ENCODE measurements at places on chromosomes 2 and 18. TPM values are rescaled to one million over a fixed set of nuclear protein-coding genes. Genes with fewer than 3 reads are reported as not detected.

The UGT1A10 gene
- 54.9 TPM for total RNA-seq

The FAP gene
- total RNA-seq = not detected

DNA sequence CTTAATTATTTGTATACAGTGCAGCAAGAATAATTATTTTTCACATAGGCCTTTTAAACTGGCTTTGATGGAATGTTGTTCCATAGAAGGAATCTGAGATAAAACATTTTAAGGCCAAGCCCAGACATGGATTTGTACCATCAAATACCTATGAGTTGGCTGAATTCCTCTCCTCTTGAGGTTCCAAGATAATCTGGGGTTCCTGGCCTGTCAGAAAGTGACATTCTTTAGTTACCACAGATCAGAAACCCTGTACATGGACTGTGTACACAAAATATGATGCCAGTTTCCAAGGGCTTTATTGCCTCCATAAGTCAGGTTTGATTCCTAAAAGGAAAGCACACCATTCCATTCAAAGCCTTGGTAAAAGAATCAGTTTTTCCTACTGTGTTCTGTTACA is 1256.7 kb upstream of the NRXN1 start:
- no peak for DNase-seq

The CAPN13 gene
- total RNA-seq = 83.3 TPM

- DNase-seq = no peak
Measured at GRCh38 chr2:238382381-238382781, 44.3 kb upstream of the ASB1 start.

DNA sequence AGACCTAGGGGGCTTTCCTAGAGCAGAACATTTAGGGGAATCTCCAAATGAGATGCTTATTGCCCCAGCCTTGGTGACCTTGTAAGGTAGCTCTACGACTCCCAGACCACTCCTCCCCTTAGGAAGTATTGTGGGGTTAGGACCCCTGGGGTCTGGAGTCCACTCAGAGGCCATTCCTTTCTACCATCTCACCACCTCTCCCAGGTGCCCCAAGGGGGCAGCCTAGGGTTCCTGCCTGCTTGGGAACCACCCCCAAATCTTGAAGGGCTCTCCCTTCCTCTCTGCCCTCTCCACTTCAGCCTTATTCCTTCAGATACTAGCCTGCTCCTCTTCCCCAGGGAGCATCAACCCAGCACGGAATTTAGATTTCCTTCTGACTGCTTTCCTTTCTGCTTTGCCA is 17.5 kb upstream of the EXOC6B start:
- DNase-seq = no peak

DNA sequence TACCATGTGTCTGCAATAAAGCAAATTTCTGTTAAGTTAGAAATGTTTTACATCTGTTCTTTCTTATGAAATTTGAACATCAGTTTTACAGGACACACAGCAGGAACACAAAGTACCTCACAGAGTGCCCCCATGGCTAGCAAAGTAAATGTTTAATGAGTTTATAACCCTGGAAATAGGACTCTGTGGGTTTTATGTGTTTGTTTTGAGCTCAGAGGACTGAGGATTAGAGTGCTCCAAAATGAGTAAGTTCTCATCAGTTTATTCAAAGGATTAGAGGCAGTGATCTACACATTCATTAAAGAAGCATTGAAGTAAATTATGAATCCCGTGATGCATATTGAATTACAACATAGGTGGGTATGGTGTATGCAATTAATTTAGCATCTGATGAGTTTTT is 281.8 kb downstream of the GULP1 start:
- no peak for DNase-seq

DNA sequence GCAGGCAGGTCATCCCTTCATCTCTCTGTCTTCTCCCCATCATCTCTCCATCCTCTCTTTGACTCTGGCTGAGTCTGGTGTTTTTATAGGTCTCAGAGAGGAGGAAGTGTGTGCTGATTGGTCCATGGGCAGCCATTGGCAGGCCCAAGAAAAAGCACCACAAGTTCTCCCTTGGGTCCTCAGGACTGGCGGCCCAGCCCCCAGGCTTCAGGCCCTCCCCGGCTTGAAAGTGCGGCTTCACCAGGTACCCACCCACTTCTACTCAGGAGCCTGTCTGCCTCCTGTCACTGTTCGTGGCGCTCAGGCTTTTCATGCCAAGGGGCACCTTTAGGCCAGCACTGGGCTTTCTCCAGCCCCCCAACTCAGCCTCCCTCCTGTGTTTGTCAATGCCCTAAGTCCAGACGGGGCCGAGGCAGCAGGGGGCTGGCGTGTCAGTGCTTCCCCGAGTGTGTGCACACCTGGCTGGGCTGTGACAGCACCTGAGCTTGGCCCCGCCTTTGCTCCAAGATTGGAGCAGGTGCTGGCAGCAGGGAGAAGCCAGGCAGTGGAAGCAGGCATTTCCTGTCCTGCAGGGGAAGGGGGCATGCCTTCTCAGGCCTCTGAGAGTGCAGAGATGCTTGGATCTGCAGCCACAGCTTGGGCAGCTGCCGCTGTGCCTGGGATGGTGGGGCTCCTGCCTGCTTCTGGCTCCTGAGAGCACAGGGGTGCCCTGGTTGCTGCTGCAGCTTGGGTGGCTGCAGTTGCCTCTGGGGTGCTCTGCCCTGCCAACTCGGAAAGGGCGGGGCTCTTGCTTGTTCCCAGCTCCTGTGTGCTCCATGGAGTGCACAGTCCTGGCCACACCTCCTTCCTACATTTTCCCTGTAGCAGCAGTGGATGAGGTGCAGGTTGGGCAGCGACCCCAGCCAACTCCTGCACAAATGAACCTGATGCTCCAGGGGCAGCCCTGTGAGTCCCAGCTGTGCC is 34.1 kb downstream of the FBXO48 start:
- no peak for DNase-seq

The GCG gene
- total RNA-seq = not detected

The C2orf78 gene
- total RNA-seq = not detected

The LCLAT1 gene
- 10.9 TPM for total RNA-seq

GRCh38 chr2:82811946-82812345 is 1647.1 kb downstream of the SUCLG1 start:
- DNase-seq = no peak

DNA sequence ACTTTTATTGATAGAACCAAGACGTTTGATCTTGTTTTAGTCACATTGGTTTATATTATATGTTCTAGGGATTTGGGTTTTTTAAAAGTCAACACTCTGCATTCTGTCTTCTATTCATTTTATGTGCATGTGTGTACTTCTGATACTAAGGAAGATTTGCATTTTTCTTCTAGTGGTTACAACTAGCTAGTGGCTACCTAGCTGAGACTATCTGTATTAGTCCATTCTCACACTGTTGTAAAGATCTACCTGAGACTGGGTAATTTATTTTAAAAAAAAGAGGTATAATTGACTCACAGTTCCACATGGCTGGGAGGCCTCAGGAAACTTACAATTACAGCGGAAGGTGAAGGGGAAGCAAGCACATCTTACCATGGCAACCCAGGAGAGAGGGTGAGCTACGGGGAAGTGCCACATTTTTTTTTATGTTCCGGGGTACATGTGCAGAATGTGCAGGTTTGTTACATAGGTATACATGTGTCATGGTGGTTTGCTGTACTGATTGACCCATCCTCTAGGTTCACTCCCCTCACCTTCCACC is 69.9 kb downstream of the SP100 start:
- no peak for DNase-seq

GRCh38 chr2:28206762-28207161 is 185.9 kb upstream of the FOSL2 start:
- no peak for DNase-seq

DNA sequence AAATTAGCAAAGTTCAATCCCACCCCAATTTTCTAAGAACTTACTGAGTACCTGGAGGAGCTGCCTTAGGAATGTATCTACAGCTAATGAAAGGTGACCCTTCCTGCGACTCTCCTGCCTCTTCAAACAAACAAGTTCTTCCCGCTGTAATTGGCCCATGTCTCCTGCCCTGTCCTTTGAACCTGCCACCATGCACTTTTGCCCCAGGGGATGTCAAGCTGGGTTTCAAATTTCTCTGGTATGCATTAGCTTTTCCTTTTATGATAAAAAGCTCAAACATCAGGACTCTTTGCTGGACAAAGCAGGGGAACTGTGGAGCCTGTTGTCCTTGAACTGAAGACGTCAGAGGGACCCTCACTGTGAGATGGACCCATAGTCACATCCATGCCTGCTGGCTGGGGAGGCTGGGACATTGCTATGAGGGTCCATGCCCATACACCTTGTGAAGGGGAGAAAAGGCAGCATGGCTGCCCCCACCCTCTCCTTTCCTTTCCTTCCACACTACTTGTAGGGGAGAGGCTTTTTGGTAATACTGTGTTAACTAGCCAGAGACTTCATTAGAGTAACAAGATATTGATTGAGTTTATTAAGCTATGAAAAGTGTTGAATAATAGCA is 210.7 kb upstream of the COPS8 start:
- DNase-seq = no peak

GRCh38 chr2:168993538-168993937 is 37.6 kb downstream of the ABCB11 start:
- DNase-seq = no peak

The MERTK gene
- total RNA-seq = 10.8 TPM

- DNase-seq = no peak
Measured at GRCh38 chr2:72846171-72847095, 20.6 kb upstream of the EXOC6B start.

The C2orf81 gene
- total RNA-seq = 0.82 TPM

DNA sequence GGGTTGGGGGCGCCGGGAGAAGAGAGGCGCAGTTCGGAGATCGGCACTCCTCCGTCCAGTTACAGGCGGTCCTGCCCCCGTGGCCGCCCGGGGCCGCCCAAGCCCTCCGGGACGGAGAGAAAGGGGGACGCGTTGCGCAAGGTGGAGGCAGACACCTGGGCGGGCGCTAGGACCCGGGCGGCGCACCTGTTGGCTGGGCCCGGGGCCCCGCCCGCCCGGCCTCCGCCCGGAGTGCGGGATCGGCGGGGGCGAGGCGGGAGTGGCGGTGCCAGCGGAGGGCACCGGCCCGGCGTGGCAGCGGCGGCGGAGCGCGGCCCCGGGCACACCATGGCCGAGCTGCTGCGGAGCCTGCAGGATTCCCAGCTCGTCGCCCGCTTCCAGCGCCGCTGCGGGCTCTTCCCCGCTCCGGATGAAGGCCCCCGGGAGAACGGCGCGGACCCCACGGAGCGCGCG is at the start of gene SGPP2:
Gene SGPP2 (plus strand): TSS at position 268 of the 453 bp plus-strand sequence. CDS start 60 bp downstream, at position 328.
- peak; percentile 75 for DNase-seq

The EPAS1 gene
- total RNA-seq = 123 TPM

- DNase-seq = no peak
Measured at GRCh38 chr2:47075361-47076125, 79.6 kb downstream of the STPG4 start.

- DNase-seq = no peak
Measured at GRCh38 chr2:109213646-109214433, 84.8 kb downstream of the SH3RF3 start.

DNA sequence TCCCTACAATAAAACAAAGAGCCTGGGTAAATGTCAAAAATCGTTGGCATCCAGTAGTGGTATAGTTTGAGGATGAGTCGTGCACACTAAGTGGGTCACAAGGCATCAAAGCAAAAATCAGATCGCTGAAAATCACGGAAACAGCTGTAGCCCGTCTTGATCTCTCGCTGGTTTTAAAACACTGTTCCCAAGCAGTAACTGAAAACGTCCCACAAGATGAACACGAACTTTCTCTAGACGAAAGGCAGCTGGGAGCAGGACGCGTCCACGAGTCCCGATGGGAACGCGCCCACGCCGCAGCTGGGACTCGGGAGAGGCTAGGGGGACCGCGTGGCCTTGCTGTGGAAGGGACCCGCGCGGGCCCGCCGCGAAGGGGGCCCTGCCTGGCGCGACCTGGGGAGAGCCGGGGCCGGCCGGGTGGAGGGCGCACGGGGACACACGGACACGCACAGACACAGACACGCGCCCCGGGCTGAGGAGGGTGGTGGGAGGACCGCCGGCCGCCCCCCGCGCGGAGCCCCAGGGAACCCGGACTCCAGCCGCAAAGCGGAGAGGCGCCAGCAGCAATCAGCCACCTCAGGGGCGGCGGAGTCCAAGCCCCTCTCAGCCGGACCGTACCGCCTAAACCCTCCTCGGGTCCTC is 651 bp downstream of the STK17B start:
- peak; percentile 34 for DNase-seq

DNA sequence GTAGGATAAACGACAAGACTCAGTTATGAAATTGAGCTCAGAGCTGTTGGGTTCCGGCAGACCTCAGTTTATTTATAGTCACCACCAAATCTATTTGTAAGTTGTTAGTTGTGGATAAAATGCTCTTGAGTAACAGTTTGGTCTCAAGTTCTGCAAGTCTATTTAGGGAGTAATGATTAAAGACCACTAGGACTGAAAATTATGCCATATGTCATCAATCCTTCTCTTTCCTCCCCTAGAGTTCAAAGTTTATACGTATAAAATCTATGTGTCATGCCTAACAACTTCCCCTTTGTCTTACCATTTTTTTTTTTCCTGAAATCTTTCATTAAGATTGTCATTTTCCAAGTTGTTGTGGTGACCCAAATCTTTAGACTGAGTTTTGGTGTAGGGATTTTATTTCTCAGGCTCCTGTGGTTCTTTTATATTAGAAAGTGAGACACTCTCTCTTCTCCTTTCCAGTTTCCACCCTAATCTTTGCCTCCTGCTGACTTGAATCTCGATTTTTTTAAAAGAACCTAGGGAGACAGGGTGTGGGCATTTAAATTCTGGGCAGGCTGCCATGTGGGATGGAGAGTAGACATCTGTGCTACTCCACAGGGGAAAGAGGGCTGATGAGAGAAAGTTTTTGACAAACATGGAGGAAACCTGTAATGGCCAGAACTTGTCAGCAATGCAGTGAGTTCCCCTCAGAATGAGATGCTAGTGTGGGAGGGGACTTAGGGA is 51.0 kb downstream of the LAMA3 start:
- peak; percentile 40 for DNase-seq

The TRIM54 gene
- 1.2 TPM for total RNA-seq

GRCh38 chr2:80482276-80482675 is 177.7 kb upstream of the LRRTM1 start:
- no peak for DNase-seq

Measured in transverse colon (tissue), 4 donors.